ENCODE measurements at places on chromosomes 7 and 10.

GRCh38 chr7:47358944-47359588 lies 222.8 kb downstream of the TNS3 start:
- DNase-seq, result no peak

GRCh38 chr10:31135171-31135570 lies 103.5 kb upstream of the ZNF438 start:
- no peak for DNase-seq

DNA sequence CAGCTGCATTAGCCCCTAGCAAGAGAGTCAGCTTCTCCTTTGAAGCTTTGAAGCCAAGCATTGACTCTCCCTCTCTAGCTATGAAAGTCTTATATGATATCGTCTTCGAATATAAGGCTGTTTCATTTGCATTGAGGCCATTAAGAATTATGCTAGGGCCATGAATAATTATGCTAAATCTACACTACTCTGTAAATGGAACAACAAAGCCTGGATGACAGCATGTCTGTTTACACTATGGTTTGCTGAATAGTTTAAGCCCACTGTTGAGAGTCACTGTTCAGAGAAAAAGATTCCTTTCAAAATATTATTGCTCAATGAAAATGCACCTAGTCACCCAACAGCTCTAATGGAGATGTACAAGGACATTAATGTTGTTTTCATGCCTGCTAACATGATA lies 52.8 kb downstream of the ZNF438 start:
- no peak for DNase-seq

DNA sequence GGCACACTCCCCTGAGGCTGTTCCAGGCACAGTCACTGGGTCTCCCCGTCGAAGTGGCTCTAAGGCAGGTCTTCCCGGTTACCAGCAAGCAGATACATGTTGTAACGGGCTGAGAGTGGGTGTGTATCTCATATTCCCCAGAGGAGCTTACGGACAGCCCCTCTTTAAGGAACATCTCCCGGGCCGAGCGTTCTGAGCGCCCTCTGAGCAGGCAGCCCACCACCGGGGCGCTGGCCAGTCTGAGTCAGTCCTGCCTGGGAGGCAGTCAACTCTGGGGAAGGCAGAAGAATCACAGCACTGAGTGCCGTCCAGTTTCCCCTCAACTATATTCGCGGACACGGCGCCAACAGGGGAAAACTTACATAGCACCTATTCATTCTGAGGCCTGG lies 117.4 kb downstream of the LHPP start:
- no peak for DNase-seq

DNA sequence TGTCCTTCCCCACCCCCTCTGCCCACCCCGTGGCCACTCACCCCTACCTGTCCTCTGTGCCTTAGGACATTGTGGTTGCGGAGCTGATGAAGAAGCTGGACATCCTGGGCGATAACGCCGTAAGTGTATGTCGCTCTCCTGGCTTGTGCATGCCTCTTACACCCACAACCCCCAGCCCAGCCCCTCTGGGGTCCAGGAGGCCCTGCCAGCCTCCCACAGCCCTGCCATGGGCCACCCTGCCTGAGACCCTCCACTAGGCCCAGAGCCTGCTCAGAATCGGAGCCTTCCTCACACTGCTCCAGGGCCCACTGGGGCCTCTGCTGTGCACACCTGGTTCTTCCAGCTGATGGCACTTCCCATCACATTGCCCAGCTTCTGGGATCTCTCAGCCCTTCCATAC lies 36.8 kb upstream of the DPYSL4 start:
- DNase-seq, result no peak

GRCh38 chr7:68547181-68547580 lies 1051.1 kb upstream of the AUTS2 start:
- DNase-seq, result no peak

DNA sequence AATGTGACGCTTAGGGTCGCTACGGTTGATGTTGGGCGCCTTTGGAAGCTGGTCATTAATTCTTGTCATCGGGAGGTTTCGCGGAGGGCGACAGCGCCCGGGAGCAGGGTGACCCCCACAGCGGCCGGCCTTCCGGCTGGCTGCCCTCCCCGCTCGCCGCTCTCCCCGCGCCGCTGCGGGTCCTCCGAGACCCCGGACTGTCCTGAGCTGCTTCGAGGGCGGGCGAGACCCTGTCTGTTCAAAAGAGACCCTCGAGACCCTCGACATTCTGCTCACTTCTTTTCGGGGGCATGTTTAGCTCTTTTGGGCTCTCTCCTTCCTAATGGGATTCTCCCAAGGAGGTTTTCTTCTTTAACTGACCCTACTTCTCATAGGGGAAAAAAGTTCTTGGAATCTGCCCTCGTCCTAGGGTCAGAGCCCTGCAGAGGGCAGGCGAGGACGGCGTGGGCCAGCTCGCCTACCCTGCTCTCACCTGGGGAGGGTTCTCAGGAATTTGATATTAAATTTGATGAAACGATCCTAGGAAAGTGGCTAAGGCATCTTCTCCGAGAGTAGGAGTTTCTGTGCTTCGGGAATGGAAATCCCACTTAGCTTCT lies 257.0 kb downstream of the OTUD1 start:
- DNase-seq, result no peak

- DNase-seq, result no peak
Measured at GRCh38 chr7:50394315-50394714, 55.8 kb downstream of the FIGNL1 start.
